Keratinocyte (primary cell): ENCODE measurements at places on chromosomes 5 and 9.

DNA sequence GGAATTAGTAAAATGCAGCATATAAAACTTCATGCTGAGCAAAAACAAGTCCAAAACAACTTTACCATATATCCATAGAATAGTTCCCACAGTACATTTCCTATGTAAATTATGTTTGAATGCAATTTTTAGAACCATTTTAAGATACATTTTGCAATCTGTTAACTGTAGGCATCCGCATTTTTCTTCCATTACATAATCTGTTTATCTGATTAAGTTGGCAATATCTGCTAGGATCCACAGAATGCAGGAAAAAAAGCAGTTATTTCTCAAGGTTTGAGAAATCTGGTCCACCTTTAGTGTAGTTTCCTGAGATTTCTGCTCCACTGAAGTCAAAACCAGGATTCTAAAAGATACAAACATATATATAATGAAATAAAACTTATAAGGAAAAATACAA, 6.2 kb downstream of the NUDCD2 start:
- no peak for DNase-seq

DNA sequence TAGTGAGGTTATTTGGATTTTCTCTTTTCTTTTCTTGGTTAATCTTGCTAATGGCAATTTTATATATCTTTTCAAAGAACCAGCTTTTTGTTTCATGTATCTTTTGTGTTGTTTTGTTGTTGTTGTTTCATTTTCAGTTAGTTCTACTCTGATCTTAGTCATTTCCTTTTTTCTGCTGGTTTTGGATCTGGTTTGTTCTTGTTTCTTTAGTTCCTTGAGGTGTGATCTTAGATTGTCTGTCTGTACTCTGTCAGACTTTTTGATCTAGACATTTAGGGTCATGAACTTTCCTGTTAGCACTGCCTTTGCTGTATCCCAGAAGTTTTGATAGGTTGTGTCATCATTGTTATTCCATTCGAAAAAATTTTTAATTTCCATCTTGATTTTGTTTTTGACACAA, 399.7 kb downstream of the TLE1 start:
- DNase-seq, result no peak

GRCh38 chr9:111661802-111662521, 557 bp downstream of the GNG10 start:
- DNase-seq, result no peak

DNA sequence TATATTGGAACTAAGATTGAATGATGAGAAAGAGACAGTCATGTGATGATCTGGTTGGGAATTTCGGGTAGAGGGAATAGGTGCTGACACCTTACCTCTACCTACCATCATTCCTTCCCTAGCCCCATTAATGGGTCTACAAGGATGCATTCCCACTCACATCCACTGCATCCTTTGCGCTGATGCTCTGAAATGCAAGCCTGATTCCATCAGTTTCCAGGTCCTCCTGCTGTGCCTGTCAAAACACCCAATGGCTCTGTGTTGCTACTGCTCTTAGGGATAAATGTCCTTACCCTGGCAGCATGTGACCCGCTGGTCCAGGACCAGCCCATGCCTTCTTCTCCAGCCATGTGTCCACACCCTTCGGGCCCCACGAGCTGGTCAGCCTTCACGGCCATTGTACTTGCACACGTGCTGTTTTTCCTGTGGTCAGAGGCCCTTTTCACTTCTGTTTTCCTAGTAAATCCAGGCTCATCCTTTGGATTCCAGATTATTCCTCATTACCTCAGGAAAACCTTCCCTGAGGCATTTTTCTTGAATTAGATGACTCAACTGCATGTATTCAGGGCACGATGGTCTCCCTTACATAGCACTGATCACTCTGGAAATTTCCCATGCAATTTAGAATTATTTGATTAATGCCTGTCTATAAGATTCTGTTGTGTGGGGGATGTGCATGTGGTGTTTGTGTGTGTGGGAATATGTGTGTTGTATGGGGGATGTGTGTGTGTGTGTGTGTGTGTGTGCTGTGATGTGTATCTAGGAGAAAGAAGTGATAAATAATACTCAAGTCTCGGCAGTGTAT, 185.0 kb downstream of the DIRAS2 start:
- DNase-seq, result no peak

DNA sequence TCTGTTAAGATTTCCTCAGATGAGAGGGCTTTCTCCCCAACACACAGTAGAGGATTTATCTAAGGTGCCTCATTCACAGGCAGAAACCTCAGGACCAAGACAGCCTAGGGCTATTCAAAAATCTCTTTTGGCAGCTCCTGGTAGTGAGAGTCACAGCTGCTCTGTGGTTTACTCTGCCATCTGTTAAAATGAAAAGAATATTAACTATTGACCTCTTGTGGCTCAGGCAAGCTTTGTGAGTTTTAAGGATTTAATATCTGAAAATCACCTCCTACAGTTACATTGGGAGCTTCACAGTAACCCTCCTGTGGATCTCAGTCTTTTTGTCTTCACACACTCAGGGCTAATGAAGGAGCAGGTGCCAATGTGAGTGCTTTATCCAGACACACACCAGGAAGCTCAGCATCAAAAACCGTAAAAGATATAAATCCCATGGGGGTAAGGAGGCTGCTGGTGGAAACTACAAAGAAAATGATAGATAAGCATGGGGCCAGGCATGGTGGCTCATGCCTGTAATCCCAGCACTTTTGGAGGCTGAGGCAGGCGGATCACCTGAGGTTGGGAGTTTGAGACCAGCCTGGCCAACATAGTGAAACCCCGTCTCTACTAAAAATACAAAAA, 29.7 kb downstream of the PPP1R2B start:
- DNase-seq, result no peak

DNA sequence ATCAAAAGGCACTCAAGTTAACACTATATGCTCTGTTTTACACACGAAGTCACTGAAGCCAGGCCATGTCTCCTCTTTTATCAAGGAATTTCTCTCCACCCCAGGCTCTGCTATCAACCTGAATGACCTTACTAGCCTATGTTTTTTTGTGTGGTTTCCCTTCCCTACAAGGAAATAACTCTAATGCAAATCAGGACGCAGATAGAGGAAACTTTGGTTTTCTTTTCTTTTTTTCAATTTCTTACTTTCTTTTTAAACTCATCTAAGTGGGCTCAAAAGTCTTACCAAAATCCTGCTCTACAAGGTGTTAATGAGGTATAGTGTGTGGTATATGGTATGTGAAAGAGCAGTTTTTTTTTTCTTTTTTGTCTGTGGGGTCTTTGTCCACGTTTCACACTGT, 5.5 kb upstream of the SLC46A2 start:
- no peak for DNase-seq

DNA sequence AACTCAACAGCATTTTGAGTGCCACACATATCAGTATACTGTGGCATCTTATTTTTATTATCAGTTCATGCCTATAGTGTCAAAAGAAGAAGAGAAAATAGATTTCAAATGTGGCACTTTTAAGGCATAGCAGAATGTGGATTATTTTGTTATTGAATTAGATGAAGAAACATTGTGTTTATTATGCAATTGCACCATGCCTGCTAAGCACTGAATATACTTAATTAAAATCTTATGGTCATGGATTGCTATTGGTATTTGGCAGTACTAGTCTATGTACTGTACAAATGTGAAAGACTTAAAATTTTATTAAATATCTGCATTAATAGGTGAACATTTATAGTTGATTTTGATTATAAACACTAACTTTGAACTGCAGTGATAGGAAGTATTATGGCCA, 128.8 kb downstream of the FER start:
- DNase-seq, result no peak
